ENCODE measurements at places on chromosomes 16 and 17. TPM values are rescaled to one million over a fixed set of nuclear protein-coding genes. Genes with fewer than 3 reads are reported as not detected.

The FOXN1 gene
- not detected for total RNA-seq

The NOB1 gene
- 120 TPM for total RNA-seq

The NEUROD2 gene
- not detected for total RNA-seq

The KRT20 gene
- total RNA-seq, result 0.17 TPM

The TPSB2 gene
- total RNA-seq, result not detected

Measured in A549 treated with CpdA at 1 μM for 4 hours (cell line).